Occipital lobe (tissue), 3 donors: ENCODE measurements at places on chromosomes 7 and 10.

- no peak for DNase-seq
Measured at GRCh38 chr7:34296663-34297062, 361.4 kb upstream of the NPSR1 start.

DNA sequence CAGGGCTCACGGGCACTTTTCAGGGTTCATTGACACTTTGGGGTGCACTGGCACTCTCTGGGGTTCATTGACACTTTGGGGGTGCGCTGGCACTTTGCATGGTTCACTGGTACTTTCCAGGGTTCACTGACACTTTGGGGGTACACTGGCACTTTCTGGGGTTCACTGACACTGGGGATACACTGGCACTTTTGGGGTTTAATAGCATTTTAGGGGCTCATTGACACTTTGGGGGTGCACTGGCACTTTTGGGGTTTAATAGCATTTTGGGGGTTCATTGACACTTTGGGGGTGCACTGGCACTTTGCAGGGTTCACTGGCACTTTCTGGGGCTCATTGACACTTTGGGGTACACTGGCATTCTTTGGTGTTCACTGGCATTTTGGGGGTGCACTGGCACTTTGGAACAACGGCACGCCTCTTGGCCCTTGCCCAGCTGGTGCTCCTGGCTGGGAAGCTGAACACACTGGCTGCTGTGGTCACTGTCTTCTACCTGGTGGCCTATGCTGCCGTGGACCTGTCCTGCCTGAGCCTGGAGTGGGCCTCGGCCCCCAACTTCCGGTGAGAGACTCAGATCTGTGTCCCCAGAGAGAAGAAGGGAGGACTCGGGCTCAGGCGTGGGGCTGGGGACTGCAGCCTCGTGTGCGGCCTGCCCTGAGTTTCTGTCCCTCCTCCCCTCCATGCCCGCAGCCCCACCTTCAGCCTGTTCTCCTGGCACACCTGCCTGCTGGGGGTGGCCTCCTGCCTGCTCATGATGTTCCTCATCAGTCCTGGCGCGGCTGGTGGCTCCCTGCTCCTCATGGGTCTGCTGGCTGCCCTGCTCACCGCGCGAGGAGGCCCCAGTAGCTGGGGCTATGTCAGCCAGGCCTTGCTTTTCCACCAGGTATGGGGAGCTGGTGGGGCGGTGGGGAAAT is 6.2 kb upstream of the TRIP6 start:
- no peak for DNase-seq

GRCh38 chr7:34564091-34564490 is 93.9 kb upstream of the NPSR1 start:
- no peak for DNase-seq

GRCh38 chr7:80984619-80985018 is 65.8 kb upstream of the SEMA3C start:
- no peak for DNase-seq

DNA sequence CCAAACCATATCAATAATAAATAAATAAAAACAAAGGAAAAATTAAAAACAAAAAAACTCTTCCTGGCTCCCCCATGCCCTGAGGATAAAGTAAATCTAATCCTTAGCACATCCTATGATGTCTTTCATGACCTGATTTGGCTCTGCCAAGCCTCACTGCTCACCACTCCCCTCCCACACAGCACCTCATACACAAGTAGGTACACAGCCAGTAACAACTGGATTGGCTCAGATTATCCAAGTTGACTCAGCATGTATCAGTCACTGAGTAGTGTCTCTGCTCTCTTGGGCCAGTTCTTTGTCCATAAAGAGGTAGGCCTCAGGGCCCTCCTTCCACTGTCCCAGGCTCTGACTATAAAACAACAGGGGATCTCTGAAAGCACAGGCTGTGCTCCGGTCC is 99.6 kb downstream of the STRA8 start:
- DNase-seq, result no peak

- no peak for DNase-seq
Measured at GRCh38 chr7:32117837-32118236, 47.6 kb upstream of the PDE1C start.

DNA sequence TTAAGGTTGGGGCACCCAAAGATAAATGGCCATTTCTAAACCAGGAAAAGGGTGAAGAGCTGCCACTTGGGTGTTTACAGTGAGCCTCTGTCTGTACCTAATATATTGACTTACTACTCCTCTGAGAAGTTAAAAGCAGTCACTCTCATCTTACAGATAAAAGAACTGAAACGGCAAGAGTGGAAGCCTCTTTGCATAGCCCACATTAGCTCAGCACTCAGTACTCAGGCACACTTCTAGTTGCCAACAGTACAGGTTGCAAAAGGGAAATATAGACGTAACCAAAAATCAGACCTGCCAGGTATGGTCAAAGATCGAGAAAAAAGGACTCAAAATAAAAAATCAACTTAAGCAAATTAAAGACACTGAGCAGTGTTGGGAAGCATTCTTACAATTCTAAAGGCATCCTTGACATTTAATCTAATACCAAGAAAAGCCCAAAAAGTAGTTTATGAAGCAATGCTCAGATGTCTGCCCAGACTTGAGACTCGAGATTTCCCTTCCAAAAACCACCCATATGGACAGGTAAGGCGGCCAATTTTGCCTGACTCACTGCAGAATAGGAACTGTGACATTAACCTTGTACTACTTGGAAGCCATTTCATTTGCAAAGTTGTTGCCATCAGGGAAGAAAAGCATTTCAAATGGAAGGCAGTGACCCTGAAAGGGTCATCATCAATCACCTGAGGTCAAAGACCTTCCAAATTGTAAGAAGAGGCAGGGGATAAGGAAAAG is 139.3 kb downstream of the SLC25A13 start:
- DNase-seq, result no peak

DNA sequence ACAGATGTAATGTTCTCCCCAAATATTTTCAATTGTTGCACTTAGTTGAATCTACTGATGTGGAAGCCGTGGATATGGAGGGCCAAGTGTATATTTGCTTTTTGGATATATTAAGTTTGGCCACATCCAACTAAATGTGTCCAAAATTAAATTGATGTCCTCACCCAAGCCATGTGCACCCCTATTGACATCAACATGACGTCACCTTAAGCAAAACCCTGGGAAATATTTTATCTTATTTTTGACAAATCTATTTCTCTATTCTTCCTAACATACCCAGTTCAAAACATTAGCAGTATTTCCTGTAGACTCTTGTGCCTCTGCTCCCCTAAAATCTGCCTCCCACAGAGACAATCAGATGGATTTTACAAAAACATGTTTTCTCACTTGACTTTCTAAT is 652.5 kb downstream of the PCDH15 start:
- DNase-seq, result no peak

- DNase-seq, result no peak
Measured at GRCh38 chr7:8362723-8363369, 70.6 kb upstream of the NXPH1 start.

GRCh38 chr10:119541459-119542356 is 811 bp downstream of the RGS10 start:
- no peak for DNase-seq

DNA sequence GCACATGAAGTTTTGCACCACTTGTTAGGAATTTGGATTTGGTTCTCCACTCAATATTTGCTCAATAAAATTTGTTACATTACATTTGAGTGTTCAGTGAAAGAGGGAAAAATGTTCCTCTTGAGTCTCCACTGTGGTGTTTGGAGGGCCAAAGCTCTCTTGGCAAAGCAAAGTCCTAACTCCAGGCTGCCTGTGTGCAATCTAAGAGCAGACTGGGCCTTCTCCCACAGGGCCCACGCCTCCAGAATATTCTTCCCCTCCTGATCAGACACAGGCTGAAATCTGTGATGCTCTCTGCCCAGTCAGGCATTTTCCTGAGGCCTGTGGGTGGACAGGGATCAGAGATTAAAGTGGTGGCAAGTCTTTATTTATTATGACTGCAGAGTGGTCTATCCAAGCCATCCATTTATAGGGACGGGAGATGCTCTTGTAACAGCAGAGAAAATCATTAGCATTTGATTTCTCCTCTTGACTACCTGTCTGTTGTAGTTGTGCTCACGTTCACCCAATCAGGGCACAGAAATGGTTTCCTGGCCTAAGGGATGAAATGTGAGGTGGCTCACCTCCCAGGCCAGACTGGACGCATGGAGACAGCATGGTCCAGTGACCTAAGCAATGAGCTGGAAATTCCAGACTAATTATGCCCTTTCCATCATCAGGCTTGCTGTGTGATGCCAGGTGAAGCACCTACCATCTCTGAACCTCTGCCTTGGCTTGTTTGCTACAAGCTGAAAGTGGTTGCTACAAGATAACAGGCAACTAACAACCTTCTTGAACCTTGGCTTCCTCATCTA is 147.1 kb upstream of the NRBF2 start:
- no peak for DNase-seq

GRCh38 chr7:125876431-125876830 is 946.8 kb upstream of the POT1 start:
- DNase-seq, result no peak

- no peak for DNase-seq
Measured at GRCh38 chr7:34061149-34061548, 155.8 kb downstream of the BMPER start.
